Lung (tissue), 17 donors: ENCODE measurements at places on chromosomes 6 and 20. TPM values are rescaled to one million over a fixed set of nuclear protein-coding genes. Genes with fewer than 3 reads are reported as not detected.

- H3K36me3 ChIP-seq = no peaks in the 10 kb centered on the region
- DNase-seq = no peak
- H3K4me3 ChIP-seq = no peak overlapping the region
- no peak overlapping the region for H3K27ac ChIP-seq
- H3K4me1 ChIP-seq = peaks cover 3% of the 10 kb centered on the region
Observed at GRCh38 chr6:100465701-100466409, 1.1 kb upstream of the SIM1 start.

The SLC26A8 gene
- total RNA-seq = 0.34 TPM

The DSP gene
- 73.2 TPM for total RNA-seq

GRCh38 chr6:33324125-33324524, 6.6 kb upstream of the ZBTB22 start:
- H3K4me3 ChIP-seq = no peak overlapping the region
- no peak overlapping the region for H3K27ac ChIP-seq
- H3K27me3 ChIP-seq = no peaks in the 10 kb centered on the region
- DNase-seq = no peak

The CALHM6 gene
- 6.0 TPM for total RNA-seq

The SIGLEC1 gene
- total RNA-seq = 3.7 TPM

GRCh38 chr6:134426623-134427022, 108.7 kb upstream of the SGK1 start:
- H3K4me1 ChIP-seq = peaks cover 1% of the 10 kb centered on the region
- H3K4me3 ChIP-seq = no peak overlapping the region
- H3K27me3 ChIP-seq = no peaks in the 10 kb centered on the region
- H3K36me3 ChIP-seq = no peaks in the 10 kb centered on the region

The DUSP15 gene
- total RNA-seq = 4.7 TPM

DNA sequence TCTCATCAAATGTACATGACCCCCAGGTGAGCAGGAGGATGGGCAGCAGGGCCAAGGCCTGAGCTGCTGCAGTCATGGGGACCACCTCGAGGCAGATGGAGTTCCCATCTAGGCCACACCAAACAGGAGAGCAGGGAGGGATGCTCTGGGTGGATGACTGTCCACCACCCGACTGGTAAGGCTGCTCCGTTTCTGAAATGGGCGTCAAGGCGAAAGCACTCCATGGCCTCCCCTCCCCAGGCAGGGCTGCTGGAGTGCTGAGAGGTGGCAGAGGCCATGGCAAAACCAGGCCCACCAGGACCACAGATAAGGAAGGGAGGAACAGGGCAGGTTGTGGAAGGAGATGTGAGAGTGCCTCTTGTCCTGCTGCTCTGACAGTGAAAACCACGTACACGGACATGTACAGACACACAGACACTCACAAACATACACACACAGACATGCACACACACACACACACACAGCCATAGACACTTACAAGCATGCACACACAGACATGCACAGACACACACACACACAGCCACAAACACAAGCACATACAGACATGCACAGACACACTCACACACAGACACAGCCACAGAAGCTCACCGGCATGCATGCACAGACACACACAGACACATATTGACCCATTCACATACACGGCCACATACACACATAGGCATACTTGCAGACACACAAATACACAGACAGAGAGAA, 93.2 kb downstream of the PSMG4 start:
- H3K27ac ChIP-seq = no peak overlapping the region
- no peak overlapping the region for H3K4me3 ChIP-seq
- no peaks in the 10 kb centered on the region for H3K27me3 ChIP-seq
- no peaks in the 10 kb centered on the region for H3K36me3 ChIP-seq
- peaks cover 5% of the 10 kb centered on the region for H3K4me1 ChIP-seq
